Subcutaneous adipose tissue (tissue), 4 donors: ENCODE measurements at places on chromosomes 5 and 9. TPM values are rescaled to one million over a fixed set of nuclear protein-coding genes. Genes with fewer than 3 reads are reported as not detected.

GRM6 gene
- total RNA-seq, result not detected

GPRIN1 gene
- 0.16 TPM for total RNA-seq

GLIPR2 gene
- 55.1 TPM for total RNA-seq

SIGMAR1 gene
- 86.7 TPM for total RNA-seq

ANKRD18A gene
- not detected for total RNA-seq

CYLC2 gene
- not detected for total RNA-seq

WDR5 gene
- total RNA-seq, result 15.0 TPM

IRX2 gene
- 4.3 TPM for total RNA-seq

FXN gene
- 10.1 TPM for total RNA-seq

FBXL7 gene
- total RNA-seq, result 15.3 TPM

NR2F1-AS1 gene
- 4.1 TPM for total RNA-seq

SLCO4C1 gene
- not detected for total RNA-seq

CNTNAP3B gene
- total RNA-seq, result 28.9 TPM

OR1Q1 gene
- total RNA-seq, result not detected

CEMIP2 gene
- total RNA-seq, result 113 TPM

ZDHHC12 gene
- 11.7 TPM for total RNA-seq

TRIM14 gene
- total RNA-seq, result 44.2 TPM

TJP2 gene
- 203 TPM for total RNA-seq

TUBB4B gene
- total RNA-seq, result 203 TPM

CCDC183 gene
- 0.51 TPM for total RNA-seq

ZDHHC11 gene
- 0.88 TPM for total RNA-seq

SPATA31E1 gene
- total RNA-seq, result not detected

MYMK gene
- not detected for total RNA-seq

PCDHGB2 gene
- total RNA-seq, result 3.2 TPM

PCDHGA11 gene
- 4.4 TPM for total RNA-seq

PCDHA9 gene
- 0.34 TPM for total RNA-seq

HAVCR2 gene
- total RNA-seq, result 31.3 TPM

LIX1 gene
- total RNA-seq, result not detected

CMBL gene
- 19.9 TPM for total RNA-seq

GRIA1 gene
- 2.4 TPM for total RNA-seq

FGF18 gene
- total RNA-seq, result not detected

NRG2 gene
- total RNA-seq, result 13.2 TPM

OR1J2 gene
- not detected for total RNA-seq

GOLGA1 gene
- total RNA-seq, result 21.8 TPM

FOXD4L3 gene
- not detected for total RNA-seq

GNPDA1 gene
- total RNA-seq, result 31.5 TPM

TEX53 gene
- total RNA-seq, result not detected

DNAI1 gene
- total RNA-seq, result not detected

SCGB3A2 gene
- not detected for total RNA-seq

OTP gene
- total RNA-seq, result not detected

LMBRD2 gene
- total RNA-seq, result 26.3 TPM

INSYN2B gene
- total RNA-seq, result not detected

PCDHGC4 gene
- total RNA-seq, result 1.8 TPM

CAMK2A gene
- total RNA-seq, result not detected

SLC36A2 gene
- total RNA-seq, result 0.19 TPM

PCAT7 gene
- total RNA-seq, result not detected

MARVELD2 gene
- 0.44 TPM for total RNA-seq
